ENCODE measurements at places on chromosomes 7 and 10. TPM values are rescaled to one million over a fixed set of nuclear protein-coding genes. Genes with fewer than 3 reads are reported as not detected.

GIMAP5 gene
- not detected for total RNA-seq

IL2RA gene
- not detected for total RNA-seq

SEPTIN7 gene
- total RNA-seq: 181 TPM

MSANTD7 gene
- total RNA-seq: 14.9 TPM

RAMP3 gene
- under 0.01 TPM for total RNA-seq

ACSM6 gene
- not detected for total RNA-seq

BICC1 gene
- 64.7 TPM for total RNA-seq

TRIM74 gene
- total RNA-seq: not detected

DNA sequence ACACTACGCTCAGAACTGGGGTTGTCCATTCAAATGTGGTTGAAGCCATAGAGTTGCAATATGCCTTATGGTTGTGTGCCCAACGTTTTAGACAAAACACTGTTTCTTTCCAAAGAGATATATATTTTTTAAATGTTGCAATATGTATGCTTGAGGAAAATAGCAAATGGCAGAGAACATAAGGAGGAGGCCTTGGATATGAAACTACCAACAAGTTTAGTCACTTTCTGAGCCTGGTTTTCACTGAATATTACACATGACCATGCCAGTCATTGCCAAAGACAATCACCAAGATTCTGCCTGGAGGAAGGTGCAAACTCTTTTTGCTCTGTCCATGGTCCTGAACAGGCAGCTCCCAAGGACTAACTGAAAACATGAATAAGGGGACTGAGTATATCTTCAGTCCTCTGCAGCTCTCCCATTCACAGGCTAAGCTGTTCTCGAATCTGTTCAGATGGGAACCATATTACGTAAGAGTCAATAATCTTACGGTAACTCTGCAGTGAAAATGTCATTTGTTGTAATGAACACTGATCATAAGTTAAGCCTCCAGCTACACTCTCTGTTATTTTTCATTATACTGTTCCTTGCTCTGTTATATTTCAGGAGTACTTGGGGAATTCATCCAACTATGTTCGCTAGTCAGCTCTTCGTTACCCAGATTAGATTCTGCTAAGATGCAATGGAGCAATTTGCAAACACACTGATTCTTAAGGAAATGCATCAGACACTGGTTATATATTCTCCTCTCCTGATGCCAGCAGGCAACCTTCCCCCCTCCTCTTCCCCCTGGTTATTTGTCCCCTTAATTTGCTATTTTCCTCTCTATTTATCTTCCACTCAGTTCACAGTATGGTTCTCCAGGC, 90.7 kb upstream of the C1QL3 start:
- no peaks in the 10 kb centered on the region for H3K27me3 ChIP-seq
- H3K27ac ChIP-seq: no peak overlapping the region
- H3K4me1 ChIP-seq: no peaks in the 10 kb centered on the region

- no peak for DNase-seq
- no peaks in the 10 kb centered on the region for H3K27me3 ChIP-seq
- H3K27ac ChIP-seq: no peak overlapping the region
- no peak overlapping the region for H3K4me3 ChIP-seq
These were observed 148.2 kb downstream of the KCND2 start for GRCh38 chr7:120421151-120421651.

- H3K4me3 ChIP-seq: no peak overlapping the region
- H3K4me1 ChIP-seq: peaks cover 21% of the 10 kb centered on the region
- H3K27ac ChIP-seq: no peak overlapping the region
- DNase-seq: no peak
- peaks cover 12% of the 10 kb centered on the region for H3K36me3 ChIP-seq
These were observed 67.7 kb downstream of the HK1 start for GRCh38 chr10:69345890-69346474.

DNA sequence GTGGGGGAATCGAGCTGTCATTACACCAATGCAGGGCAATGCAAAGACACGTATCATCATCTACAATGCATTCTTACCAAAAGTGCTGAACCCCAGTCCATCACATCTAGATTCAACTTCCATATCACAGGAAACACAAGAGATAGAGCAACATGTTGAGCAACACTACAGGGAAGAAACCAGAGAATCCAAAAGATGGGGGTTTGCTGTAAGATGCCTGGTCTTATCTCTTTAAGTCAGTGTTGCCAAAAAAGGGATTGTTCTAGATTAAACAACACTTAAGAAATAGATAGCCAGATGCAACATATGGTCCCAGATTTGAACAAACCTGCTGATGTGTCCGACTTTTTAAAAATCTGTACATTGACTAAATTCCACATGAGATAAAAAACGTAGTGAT, 315.6 kb upstream of the IMMP2L start:
- H3K4me1 ChIP-seq: peaks cover 5% of the 10 kb centered on the region
- no peak overlapping the region for H3K4me3 ChIP-seq
- no peaks in the 10 kb centered on the region for H3K36me3 ChIP-seq
- no peaks in the 10 kb centered on the region for H3K27me3 ChIP-seq
- H3K27ac ChIP-seq: no peak overlapping the region

DNA sequence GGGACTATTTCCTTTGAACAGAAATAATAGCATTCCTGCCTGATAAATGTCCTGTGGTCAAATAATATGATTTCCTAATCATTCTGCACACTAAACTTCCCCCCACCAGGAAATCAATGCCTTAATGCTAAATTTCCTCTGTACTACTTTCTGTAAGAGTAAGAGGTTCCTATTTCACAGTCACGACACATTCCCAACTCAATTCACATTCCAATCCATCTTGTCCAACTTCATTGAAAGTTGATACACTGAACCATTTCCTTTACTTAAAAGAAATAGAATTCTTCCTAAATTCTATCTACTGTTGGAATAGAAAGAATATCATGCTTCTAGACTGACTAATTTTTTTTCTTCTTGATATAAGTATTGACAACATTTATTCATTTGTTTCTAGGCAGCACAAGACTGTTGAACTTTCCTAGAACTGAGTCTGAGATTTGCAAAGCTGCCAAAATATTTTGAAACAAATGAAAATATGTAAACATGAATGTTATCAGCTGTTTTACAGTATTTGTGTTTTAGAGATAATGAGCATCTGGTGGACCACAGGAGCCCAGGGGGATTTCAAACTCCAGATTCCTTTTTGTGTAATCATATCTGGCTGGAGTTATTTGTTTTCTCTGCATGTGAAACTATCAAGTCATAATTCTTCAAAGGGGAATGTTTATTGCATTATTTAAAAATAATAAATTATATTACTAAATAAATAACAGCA, 121.5 kb downstream of the TPST1 start:
- no peaks in the 10 kb centered on the region for H3K36me3 ChIP-seq
- peak overlapping the region; percentile 42 for H3K27ac ChIP-seq
- peaks cover 10% of the 10 kb centered on the region for H3K4me1 ChIP-seq
- no peak overlapping the region for H3K4me3 ChIP-seq
- H3K27me3 ChIP-seq: no peaks in the 10 kb centered on the region

DNA sequence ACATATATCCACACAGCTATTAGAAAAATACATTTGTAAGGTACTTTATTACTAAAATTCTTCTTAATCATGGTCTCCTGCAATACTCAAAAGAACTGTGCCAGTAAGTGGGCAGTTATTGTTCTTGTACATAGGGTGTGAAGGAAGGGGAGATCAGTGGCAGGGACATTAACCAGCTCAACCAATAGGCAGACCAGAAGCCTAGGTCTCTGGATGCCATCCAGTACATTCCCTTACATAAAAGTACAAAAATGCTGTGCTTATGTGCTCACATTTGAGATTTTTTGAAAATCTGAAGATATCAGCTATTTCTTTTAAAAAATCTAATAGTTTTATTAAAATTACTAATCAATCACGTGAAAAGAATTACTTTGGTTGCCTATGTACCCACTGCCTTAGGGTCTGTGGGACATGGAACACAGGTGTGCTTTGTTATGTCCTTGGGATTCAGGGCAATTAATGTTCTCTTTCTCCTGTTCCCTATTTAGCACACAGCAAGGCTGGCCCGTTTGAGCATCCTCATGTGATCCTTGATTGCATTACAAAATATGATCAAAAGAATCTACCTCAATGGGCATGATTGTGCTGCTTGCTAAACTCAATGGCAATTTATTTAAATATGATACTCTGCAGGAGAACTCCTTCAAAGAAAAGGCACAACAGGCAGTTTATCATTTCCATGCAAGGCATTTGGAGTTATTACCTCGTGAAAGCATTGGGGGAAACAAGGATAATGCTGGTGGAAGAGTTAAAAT, 22.7 kb downstream of the TWIST1 start:
- no peak overlapping the region for H3K27ac ChIP-seq
- no peaks in the 10 kb centered on the region for H3K36me3 ChIP-seq
- H3K27me3 ChIP-seq: no peaks in the 10 kb centered on the region
- no peaks in the 10 kb centered on the region for H3K4me1 ChIP-seq

DNA sequence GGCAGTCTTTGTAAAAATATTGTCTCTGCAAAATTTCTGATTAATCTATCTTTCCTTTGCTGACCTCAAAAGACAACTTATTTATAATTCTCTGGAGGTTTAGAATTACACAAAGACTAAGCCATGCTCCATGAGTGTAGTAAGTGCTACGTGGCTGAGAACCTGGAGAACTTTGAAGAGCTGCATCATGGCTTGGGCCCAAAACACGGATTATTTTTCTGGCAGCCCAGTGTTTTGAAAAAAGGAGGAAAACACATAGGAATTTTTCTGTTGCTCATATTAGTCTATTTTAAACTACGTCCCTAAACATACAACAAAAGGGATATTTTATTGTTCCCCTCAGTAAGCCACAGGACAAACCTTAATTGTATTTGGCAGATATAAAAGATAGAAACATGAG, 360.7 kb upstream of the MYO3A start:
- DNase-seq: no peak
- no peaks in the 10 kb centered on the region for H3K27me3 ChIP-seq
- no peak overlapping the region for H3K4me3 ChIP-seq
- no peaks in the 10 kb centered on the region for H3K4me1 ChIP-seq
- H3K36me3 ChIP-seq: no peaks in the 10 kb centered on the region

DNA sequence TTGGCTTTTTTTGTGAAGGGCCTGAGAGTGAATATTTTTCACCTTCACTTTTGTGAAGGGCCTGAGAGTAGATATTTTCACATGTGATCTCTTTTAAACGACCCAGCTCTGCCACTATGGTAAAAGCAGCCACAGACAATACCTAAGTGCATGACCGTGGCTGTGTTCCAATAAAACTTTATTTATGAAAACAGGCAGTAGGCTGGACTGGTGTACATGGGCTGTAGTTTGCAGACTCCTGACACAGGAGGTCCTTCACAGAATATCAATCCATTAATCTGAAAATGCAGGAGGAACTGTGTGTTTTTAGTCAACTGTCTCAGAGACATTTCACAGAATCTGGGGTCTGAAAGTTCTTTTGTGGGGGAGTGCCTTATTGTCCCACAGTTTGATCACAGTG, 186.9 kb downstream of the PRKCQ start:
- DNase-seq: no peak
- H3K27ac ChIP-seq: no peak overlapping the region
- H3K4me1 ChIP-seq: no peaks in the 10 kb centered on the region
- no peaks in the 10 kb centered on the region for H3K36me3 ChIP-seq
- no peak overlapping the region for H3K4me3 ChIP-seq
- H3K27me3 ChIP-seq: peaks cover 4% of the 10 kb centered on the region

DNA sequence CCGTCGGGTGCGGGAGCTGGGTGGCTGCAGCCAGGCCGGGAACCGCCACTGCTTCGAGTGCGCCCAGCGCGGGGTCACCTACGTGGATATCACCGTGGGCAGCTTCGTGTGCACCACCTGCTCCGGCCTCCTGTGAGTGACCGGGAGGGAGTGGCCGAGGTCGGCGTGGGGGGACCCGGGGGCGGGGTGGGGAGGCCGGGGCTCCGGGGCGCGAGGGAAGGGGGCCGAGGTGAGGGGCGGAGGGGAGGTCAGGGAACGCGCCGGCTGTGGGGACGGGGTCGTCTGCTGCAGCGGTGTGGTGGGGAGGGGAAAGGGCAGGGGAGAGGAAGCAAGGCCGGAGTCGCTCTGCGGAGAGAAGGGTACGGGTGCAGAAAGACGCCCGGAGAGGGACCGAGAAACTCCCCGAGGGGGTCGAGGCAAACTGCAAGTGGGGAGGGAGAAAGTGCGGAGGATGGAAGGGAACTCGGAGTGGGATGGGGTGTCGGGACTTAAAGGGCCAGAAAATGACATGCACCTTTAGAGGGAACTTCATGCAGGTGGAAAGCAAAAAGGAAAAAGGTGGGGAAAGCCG, 518 bp downstream of the AGFG2 start:
- H3K4me3 ChIP-seq: peak overlapping the region; percentile 69
- H3K4me1 ChIP-seq: peaks cover 2% of the 10 kb centered on the region
- no peaks in the 10 kb centered on the region for H3K27me3 ChIP-seq
- peak overlapping the region; percentile 43 for H3K27ac ChIP-seq

- no peak overlapping the region for H3K4me3 ChIP-seq
- H3K36me3 ChIP-seq: no peaks in the 10 kb centered on the region
- DNase-seq: peak; percentile 72
These were observed 41.8 kb upstream of the SEMA3A start for GRCh38 chr7:84236398-84236797.

DNA sequence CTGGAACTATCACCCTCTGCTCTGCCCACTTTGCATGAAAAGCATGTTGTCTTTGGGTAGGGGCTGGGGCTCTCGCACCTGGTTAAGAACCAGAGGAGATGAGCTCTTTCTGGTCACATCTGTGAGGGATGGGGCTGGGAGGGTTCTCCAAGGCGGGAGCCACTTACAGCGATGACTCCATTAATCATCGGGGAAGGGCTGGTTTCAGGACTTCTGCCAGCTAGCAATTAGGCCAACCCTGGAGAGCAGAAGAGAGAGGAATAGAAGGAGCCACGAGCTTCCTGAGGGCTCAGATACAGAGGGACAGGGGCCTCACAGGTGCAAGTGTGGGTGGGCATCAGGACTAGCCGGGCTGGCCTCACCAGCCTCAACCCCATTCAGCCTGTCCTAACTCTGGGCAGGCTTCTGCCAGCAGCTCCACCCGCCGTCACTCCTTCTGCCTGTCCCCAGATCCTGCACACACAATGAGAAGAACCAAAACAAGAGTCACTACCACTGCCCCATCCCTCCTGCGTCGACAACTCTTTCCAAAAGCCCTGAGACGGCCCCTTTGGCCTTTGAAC, 8.4 kb downstream of the AQP1 start:
- peak; percentile 50 for DNase-seq
- H3K4me1 ChIP-seq: peaks cover 13% of the 10 kb centered on the region
- H3K27ac ChIP-seq: no peak overlapping the region
- no peaks in the 10 kb centered on the region for H3K27me3 ChIP-seq

- no peak overlapping the region for H3K4me3 ChIP-seq
- DNase-seq: no peak
These were observed 13.9 kb downstream of the PIK3AP1 start for GRCh38 chr10:96706331-96706853.

- H3K36me3 ChIP-seq: peaks cover 1% of the 10 kb centered on the region
- DNase-seq: no peak
- H3K4me1 ChIP-seq: peaks cover 38% of the 10 kb centered on the region
These were observed 30.5 kb downstream of the OGDH start for GRCh38 chr7:44636926-44637325.

- no peak overlapping the region for H3K4me3 ChIP-seq
- no peaks in the 10 kb centered on the region for H3K4me1 ChIP-seq
- H3K27me3 ChIP-seq: no peaks in the 10 kb centered on the region
- DNase-seq: peak; percentile 53
- no peaks in the 10 kb centered on the region for H3K36me3 ChIP-seq
These were observed 222.3 kb downstream of the SUGCT start for GRCh38 chr7:40356871-40357709.
